Peyer's patch (tissue), 4 donors: ENCODE measurements at places on chromosomes 7 and 10. TPM values are rescaled to one million over a fixed set of nuclear protein-coding genes. Genes with fewer than 3 reads are reported as not detected.

DNA sequence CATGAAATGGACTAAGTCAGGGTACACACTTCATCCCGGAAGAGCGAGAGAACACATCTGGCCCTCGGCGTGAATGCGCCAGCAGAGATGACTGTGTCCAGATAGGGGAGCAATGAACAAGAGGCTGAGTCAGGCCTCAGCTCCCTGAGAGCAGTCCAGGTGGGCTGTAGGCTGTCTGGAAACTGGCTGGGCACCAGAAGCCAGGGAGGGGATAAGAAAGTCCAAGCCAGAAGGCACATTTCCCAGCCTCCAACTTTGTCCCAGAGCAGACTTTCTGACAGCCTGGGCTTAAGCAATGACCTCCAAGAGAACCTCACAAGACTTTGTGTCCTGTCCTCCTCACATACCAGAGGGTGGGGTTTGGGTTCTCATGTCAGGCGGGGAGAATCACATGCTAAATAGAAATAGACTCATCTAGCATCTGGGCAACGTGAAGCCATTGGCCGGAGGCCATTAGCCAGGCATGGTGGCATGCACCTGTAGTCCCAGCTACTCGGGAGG is 157.2 kb downstream of the ARHGAP12 start:
- DNase-seq, result no peak
- no peaks in the 10 kb centered on the region for H3K27me3 ChIP-seq
- H3K4me1 ChIP-seq, result no peaks in the 10 kb centered on the region

- no peak overlapping the region for H3K27ac ChIP-seq
- H3K4me1 ChIP-seq, result no peaks in the 10 kb centered on the region
- H3K36me3 ChIP-seq, result no peaks in the 10 kb centered on the region
- no peak overlapping the region for H3K4me3 ChIP-seq
- no peaks in the 10 kb centered on the region for H3K27me3 ChIP-seq
Observed at GRCh38 chr7:158282461-158283001, 305.1 kb downstream of the PTPRN2 start.

DNA sequence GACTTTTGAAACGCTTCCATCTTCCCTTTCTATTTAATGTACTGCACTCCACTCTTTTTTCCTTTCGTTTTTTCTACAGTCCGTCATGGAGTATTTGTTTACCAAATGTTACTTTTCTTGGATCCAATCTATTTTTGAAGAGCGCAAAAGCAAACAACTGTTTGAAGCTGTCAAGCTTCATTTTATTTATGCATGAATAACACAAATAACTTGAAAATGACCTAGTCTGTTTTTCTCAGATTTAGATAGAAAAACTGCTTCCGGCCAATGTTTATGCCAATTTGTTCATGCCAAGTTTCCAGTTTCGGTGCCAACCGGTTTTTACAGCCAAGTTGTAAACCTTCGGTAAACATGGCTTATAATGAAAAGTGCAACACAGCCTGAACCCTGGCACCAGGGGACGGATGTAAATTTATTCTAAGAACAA is 150.9 kb upstream of the KLF6 start:
- no peak overlapping the region for H3K4me3 ChIP-seq
- H3K27ac ChIP-seq, result peak overlapping the region; percentile 75
- H3K4me1 ChIP-seq, result no peaks in the 10 kb centered on the region
- no peaks in the 10 kb centered on the region for H3K27me3 ChIP-seq
- H3K36me3 ChIP-seq, result no peaks in the 10 kb centered on the region

Gene ITPRID1
- 1.2 TPM for total RNA-seq

Gene TAS2R4
- total RNA-seq, result not detected
